IgD-negative memory B cell (primary cell): ENCODE measurements at places on chromosomes 4 and X. TPM values are rescaled to one million over a fixed set of nuclear protein-coding genes. Genes with fewer than 3 reads are reported as not detected.

CLCN4 gene
- polyA plus RNA-seq, result 5.1 TPM

XK gene
- 0.18 TPM for polyA plus RNA-seq

DRP2 gene
- not detected for polyA plus RNA-seq

SLC38A5 gene
- 9.3 TPM for polyA plus RNA-seq

ANTXR2 gene
- 67.8 TPM for polyA plus RNA-seq

CLIC2 gene
- not detected for polyA plus RNA-seq

NUDT11 gene
- 0.20 TPM for polyA plus RNA-seq

NXF2 gene
- not detected for polyA plus RNA-seq

RAI2 gene
- not detected for polyA plus RNA-seq

STK32B gene
- polyA plus RNA-seq, result not detected

SETD7 gene
- 2.0 TPM for polyA plus RNA-seq

KLB gene
- 0.09 TPM for polyA plus RNA-seq

CENPVL2 gene
- polyA plus RNA-seq, result not detected

SSX7 gene
- polyA plus RNA-seq, result not detected

PDGFRA gene
- not detected for polyA plus RNA-seq

SHROOM3 gene
- polyA plus RNA-seq, result not detected

GPR82 gene
- 0.34 TPM for polyA plus RNA-seq

MSX1 gene
- polyA plus RNA-seq, result 0.18 TPM

AMOT gene
- polyA plus RNA-seq, result 3.3 TPM

UGT2B11 gene
- polyA plus RNA-seq, result not detected

MSANTD1 gene
- polyA plus RNA-seq, result not detected

CNKSR2 gene
- polyA plus RNA-seq, result 4.0 TPM

GPRIN3 gene
- 0.50 TPM for polyA plus RNA-seq

FRMPD3 gene
- not detected for polyA plus RNA-seq

NAP1L5 gene
- polyA plus RNA-seq, result 1.0 TPM

HPGD gene
- 2.3 TPM for polyA plus RNA-seq

CXorf49 gene
- not detected for polyA plus RNA-seq

NPNT gene
- polyA plus RNA-seq, result not detected

BMP15 gene
- not detected for polyA plus RNA-seq

TLR2 gene
- polyA plus RNA-seq, result 0.58 TPM

GPC3 gene
- polyA plus RNA-seq, result 0.10 TPM

CCDC110 gene
- polyA plus RNA-seq, result not detected

USP38 gene
- polyA plus RNA-seq, result 19.4 TPM

RTL9 gene
- polyA plus RNA-seq, result not detected

CT55 gene
- not detected for polyA plus RNA-seq

RRH gene
- polyA plus RNA-seq, result not detected

FSTL5 gene
- not detected for polyA plus RNA-seq

RHOXF2 gene
- not detected for polyA plus RNA-seq

GC gene
- polyA plus RNA-seq, result not detected

GAGE12C gene
- not detected for polyA plus RNA-seq

SYTL5 gene
- not detected for polyA plus RNA-seq

CENPVL3 gene
- polyA plus RNA-seq, result not detected

DKK2 gene
- polyA plus RNA-seq, result 0.15 TPM

PCYT1B gene
- polyA plus RNA-seq, result 0.13 TPM

RASGEF1B gene
- polyA plus RNA-seq, result 17.5 TPM

STAP1 gene
- polyA plus RNA-seq, result 110 TPM

XPNPEP2 gene
- polyA plus RNA-seq, result 0.26 TPM

TNIP3 gene
- not detected for polyA plus RNA-seq

SPANXA1 gene
- polyA plus RNA-seq, result not detected

PNMA5 gene
- polyA plus RNA-seq, result 0.19 TPM

HEPH gene
- not detected for polyA plus RNA-seq

DCAF4L1 gene
- polyA plus RNA-seq, result not detected

ZDHHC15 gene
- not detected for polyA plus RNA-seq
